ENCODE measurements at places on chromosomes 16 and 17.
A peak's percentile ranks its signal among the peaks of the same experiment; 100 is the strongest.

DNA sequence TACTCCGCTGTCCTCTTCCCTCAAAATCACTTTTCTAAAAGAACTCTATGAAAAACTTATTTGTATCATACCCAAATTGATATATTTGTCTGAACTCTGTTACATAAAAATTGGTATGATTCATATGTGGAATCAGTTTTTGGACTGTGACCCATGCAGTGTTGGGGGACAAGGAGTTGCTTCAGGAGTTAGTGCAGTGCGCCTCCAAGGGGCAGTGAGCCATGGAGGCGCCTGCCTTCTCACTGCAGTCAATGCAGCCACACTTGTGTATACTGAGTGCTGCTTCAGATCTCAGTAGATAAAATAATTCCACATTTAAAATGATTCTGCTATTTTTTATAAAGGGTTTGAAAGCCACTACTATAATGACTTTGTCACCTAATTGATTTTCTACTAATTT lies 32.5 kb downstream of the DGKE start:
- no peak for DNase-seq

- DNase-seq = no peak
These were observed 74.3 kb downstream of the SSH2 start for GRCh38 chr17:29855686-29856085.

DNA sequence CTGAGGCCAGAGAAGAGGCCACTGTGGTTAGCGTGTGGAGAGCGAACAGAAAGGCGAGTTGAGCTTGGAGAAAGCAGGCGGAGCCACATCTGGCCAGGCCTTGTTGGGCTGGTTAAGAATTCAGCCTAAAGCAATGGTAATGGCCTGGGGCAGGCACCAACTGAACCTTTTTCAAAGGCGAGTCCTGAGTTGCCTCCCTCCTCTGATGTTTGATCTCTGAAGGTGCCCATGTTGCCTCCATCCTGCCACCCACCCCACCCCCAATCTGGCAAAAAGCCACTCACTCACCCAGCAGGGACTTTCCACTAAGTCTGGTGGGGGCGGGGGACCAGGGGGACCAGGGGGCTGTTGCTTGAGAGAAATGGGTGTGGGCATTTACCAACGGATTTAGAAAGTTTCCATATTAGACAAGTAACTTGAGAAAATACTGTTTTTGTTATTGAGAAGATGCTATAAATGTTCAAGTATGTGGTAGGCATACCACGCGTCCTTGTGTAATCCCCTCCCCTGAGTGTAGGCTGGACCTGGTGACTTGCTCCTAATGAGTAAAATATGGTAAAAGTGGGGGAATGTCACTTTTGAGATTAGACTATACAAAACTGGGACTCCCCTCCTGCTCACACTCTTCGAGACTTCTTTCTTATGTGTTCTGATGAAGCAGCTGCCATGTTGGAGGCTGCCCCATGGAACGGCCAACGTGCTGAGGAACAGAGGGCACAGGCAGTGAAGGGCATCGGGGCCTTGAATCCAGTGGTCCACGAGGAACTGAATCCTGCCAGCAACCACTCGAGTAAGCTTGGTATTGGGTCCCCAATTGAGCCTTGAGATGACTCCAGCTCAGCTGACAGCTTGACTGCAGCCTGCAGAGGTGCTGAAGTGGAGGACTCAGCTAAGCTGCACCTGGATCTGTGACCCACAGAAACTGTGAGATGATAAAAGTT lies 29.9 kb upstream of the TNS4 start:
- DNase-seq = peak; percentile 78

GRCh38 chr16:53503991-53504663 lies 1.1 kb upstream of the AKTIP start:
- DNase-seq = peak; percentile 36

- no peak for DNase-seq
These were observed 2.8 kb downstream of the ADCY7 start for GRCh38 chr16:50269061-50269705.

DNA sequence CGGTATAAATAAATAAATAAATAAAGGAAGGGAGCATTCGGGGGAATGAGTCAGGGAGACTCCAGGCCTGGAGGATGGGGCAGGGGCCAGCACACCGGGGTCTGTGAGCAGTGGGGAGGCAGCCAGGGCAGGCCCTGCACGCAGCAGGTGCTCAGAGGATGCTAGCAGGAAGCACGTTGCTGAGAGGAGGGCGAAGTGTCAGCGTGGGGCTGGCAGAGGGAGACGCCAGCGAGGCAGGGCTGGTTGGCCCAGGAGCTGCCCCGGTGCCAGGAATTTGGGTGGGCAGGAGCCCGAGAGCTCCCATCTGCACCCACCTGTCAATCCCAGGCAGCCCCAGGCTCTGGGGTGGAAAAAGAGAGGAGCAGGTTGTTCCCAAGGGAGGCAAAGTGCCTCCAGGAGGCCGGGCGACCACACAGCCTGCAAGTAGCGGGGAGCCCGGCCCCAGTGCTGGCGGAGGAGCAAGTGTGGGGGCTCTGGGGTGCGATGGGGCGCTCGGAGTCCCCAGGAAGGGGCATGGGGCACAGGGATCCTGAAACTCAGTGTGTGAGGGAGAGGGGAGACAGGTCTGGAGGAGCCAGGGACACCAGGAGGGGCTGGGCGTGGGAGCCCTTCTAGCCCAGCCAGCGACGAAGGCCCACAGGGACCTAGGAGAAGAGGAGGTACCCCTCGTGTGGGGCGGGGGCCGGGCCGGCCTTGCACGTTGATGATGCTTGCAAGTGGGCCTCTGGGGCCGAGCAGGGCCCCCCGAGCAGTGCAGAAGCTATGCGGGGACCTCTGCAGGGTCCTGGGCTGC lies 28.0 kb downstream of the SOX8 start:
- DNase-seq = no peak

DNA sequence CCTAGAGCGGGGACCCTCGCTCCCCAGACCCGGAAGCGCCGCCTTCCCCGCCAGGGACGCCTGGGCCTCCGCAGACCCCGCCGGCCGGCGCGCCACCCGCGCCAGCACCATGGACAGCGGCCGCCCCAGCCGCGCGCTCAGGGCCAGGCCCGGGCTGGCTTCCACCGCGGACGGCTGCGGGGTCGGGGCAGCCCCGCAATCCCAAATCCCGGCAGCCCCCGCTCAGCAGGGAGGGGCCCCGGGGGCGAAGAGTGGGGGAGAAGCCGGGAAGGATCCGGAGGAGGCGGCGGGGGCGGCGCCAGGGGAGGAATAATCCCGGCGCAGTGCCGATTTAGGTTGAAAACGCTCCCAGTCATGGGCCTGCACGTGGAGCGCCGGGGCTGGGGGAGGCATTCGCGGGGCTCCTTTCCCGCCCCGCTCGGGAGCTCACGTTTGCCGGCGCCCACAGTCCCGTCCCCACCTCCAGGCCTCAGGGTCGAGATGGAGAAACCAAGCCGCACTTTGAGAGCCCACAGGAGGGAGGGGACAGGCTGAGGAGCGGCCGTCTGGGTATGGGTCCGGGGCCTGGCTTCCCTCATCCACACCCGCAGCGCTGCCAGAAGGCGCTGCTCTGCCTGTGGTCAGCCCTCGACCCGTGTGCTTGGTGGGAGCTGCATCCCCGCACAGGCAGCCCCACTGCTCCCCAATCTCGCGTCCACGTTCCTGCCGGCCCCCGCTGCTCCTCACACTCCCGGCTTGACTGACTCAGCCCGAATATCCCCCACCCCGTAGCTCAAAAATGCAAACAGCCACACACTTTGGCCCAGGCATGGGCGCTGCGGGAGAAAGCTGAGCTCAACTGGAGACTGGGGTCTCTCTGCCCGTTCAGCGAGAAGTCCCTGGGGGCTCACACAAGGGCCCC lies 4.7 kb downstream of the FBXL16 start:
- peak; percentile 12 for DNase-seq

DNA sequence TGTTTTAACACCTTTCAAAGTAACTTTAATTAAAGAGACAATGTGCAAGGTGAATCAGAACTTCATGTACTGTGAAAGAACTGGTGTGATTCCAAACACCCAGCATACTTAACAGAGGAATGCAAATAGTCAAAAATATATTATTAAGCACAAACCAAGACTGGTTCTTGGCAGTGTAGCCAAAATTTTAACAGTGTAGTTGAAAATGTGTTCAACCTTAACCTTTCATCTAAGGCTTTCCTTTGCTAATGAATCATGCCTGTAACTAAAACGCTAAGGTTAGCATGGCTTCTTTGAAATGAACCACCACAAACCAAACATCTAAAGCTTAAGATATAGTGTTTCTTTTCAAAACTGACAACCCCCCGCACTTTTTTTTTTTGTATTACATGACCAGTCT lies 146.3 kb upstream of the AXIN2 start:
- DNase-seq = no peak

- no peak for DNase-seq
These were observed 718.1 kb upstream of the SOX9 start for GRCh38 chr17:71402661-71403141.

All from CD4-positive, alpha-beta T cell treated with Interferon gamma for 1 hour (primary cell).